ENCODE measurements at places on chromosomes 2 and 18.
A peak's percentile ranks its signal among the peaks of the same experiment; 100 is the strongest.

DNA sequence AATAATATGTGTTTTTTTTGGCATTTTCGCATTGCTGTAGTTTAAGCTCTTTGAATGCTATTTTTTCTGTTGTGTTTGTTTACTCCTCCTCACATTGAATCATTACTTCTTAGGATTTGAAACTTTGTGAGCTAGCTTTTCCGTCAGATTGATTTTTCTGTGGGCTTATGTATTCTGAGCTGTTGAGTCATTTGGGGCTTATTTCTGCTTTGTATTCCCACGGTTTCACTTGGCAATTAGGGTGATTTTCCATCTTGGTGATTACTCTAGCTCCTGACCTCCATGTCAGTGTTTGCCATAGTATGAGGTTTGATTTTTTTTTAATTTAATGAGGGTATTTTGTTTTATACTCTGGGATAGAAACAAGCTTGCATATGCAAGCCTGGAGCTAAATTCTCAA, 200.0 kb downstream of the CCDC102B start:
- DNase-seq, result no peak

DNA sequence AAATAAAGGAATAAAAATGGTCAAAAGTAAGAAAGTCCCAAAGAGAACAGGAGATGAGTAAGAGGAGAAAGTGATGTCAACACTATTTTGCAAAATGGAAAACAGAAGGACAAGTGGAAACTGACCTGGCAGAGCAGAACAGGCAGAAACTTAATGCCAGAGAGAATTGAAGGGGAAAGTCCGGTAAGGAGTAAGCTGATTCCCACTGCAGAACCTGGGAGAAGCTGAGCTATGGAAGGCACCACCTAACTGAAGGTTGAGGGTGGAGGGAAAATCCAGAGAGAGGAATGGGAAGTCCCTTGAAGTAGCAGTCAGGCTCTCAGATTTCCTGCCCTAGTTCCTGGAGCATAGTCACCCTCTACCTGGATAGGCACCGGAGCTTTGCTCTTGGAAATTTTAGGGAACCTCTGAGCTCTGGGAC, 59.8 kb downstream of the MOGAT1 start:
- no peak for DNase-seq

GRCh38 chr2:20414806-20415205, 32.1 kb upstream of the RHOB start:
- no peak for DNase-seq

GRCh38 chr2:144279165-144279564, 240.8 kb downstream of the ZEB2 start:
- no peak for DNase-seq

GRCh38 chr2:131054488-131054887, 38.8 kb downstream of the FAM168B start:
- DNase-seq, result no peak

DNA sequence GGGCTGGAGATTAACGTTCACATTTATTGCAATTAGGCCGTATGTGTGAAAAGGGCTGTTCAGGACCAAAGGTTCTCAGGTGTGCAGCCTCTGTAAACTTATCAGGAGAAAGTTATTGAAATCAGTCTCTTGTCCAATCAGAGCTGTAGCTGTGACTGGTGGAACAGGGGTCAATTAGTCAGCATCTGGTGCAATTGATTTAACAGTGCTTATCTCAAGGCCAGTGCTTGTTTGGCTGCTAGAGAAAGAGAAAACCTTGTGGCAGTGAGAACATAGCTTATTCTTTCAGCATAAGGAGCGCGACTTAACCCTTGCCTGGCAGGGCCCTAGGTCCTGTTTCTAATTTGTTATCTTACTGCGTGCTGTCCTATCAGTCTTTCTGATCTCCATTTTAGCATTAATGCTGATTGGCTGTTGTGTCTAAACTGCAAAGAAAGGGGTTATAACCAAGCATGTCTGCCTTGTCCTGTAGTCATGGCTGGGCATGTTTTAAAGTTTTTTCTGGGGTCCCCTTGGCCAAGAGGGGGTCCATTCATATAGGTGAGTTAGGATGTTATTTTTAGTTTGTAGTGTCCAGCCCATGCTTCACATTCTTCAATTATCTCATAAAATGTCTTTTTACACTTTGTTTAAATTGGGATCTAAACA, 66.4 kb downstream of the CYB5A start:
- no peak for DNase-seq

- DNase-seq, result no peak
Observed at GRCh38 chr2:36371928-36372391, 16.4 kb downstream of the CRIM1 start.

- no peak for DNase-seq
Observed at GRCh38 chr2:216370961-216371712, 1.1 kb downstream of the MARCHF4 start.

GRCh38 chr18:8794156-8794933, 89.0 kb downstream of the MTCL1 start:
- no peak for DNase-seq

- DNase-seq, result no peak
Observed at GRCh38 chr2:129330504-129330903, 649.0 kb upstream of the RAB6C start.

- DNase-seq, result no peak
Observed at GRCh38 chr2:6741229-6741628, 124.5 kb downstream of the CMPK2 start.

GRCh38 chr18:67305466-67305865, 211.1 kb downstream of the DSEL start:
- no peak for DNase-seq

GRCh38 chr18:77495982-77496690, 246.5 kb downstream of the GALR1 start:
- DNase-seq, result peak; percentile 81

- no peak for DNase-seq
Observed at GRCh38 chr2:55010915-55011314, 39.3 kb downstream of the RTN4 start.

DNA sequence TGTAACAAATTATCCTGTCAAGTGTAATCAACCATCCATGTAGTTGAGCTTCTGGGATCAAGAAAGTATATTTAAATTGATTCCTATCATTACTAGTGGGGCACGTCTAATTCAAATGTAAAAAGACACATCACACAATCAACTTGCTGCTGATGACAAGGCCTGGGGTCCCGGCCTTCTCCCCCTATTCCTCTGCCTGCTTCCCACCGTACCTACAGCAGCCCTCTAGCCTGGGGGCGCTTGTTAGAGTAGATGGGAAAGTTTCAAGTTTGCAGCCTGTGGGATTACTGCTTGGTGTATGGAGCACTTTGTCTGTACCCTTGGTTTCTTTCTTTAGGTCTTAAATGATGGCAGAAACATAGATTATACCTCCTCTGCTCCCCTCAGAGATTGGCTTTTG, 333.3 kb upstream of the KYNU start:
- DNase-seq, result no peak

GRCh38 chr2:191411472-191411871, 166.3 kb downstream of the MYO1B start:
- no peak for DNase-seq

DNA sequence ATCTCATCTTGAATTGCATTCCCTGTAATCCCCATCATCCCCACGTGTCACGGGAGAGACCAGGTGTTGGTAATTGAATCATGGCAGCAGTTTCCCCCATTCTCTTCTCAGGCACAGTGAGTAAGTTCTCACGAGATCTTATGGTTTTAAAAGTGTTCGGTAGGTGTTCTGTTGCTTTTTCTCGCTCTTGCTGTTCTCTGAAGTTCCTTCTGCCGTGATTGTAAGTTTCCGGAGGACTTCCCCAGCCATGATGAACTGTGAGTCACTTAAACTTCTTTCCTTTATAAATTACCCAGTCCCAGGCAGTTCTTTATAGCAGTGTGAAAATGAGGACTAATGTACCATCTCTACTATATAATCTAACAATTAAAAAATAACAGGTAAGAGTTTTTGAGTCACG, 409.9 kb upstream of the NRXN1 start:
- no peak for DNase-seq

DNA sequence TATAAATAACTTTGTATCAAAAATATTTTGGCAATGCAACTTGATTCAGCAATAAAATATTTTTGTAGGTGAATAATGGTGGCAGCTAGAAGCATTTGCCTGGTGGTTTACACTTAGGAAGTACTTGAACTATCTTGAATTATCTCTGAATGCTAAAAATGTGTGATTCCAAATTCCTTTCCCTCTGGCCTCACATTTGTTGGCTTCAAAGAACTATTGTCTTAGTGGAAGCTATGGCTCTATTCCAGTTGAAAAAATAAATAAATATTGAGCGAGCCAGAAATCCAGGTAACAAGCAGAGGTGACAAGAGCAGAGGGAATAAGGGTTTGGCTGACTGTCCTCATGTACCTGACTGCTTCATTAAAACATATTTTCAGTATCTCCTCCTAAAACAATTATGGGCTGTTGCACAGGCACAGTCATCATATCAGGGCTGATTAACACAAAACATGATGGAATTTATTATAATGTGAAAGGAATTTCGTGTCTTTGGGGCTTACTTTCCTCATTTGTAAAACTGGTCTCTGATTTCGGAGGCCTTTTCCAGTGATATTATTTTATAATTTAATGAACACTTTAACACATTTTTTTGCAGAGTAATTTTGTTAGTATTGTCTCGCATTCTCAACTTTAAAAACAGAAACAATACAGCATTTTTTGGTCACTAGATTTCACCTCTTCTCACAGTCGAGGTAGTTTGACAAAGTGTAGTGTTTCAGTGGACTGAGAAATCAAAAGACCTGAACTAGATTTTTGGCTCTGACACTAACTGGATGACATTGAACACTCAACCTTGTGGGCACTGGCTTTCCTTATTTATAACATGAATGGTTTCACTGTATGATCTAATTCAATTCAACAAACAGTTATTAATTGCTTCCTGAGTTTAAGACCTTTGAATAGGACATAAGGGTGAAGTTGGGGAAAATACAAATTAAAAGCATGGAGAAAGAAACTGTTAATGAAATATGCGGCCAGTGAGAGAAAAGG, 7.8 kb upstream of the CAVIN2 start:
- DNase-seq, result no peak

Measured in RPMI8226 (cell line).